ENCODE measurements at places on chromosomes 4 and X.

GRCh38 chr4:94202769-94203168 lies 4.9 kb upstream of the SMARCAD1 start:
- DNase-seq, result no peak

- no peak for DNase-seq
Measured at GRCh38 chrX:29237972-29238371, 650.7 kb downstream of the IL1RAPL1 start.

DNA sequence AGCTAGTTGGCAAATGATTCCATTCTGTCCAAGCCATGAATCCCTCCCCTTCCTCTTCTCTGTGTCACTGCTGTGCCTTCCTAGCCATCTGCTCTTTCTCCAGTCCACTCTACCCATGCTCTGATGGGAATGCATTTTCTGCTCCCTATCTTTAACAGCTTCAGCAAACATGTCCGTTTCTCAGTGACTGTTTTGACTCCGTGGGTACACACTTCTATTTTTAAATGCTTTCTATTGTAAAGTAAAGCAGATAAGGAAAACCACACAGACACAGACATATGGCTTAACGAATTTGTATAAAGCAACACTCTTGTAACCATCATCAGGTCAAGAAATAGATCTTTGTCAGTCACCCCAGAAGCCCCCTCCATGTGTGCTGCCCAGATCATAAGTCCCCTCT lies 72.4 kb upstream of the KLHL13 start:
- no peak for DNase-seq

DNA sequence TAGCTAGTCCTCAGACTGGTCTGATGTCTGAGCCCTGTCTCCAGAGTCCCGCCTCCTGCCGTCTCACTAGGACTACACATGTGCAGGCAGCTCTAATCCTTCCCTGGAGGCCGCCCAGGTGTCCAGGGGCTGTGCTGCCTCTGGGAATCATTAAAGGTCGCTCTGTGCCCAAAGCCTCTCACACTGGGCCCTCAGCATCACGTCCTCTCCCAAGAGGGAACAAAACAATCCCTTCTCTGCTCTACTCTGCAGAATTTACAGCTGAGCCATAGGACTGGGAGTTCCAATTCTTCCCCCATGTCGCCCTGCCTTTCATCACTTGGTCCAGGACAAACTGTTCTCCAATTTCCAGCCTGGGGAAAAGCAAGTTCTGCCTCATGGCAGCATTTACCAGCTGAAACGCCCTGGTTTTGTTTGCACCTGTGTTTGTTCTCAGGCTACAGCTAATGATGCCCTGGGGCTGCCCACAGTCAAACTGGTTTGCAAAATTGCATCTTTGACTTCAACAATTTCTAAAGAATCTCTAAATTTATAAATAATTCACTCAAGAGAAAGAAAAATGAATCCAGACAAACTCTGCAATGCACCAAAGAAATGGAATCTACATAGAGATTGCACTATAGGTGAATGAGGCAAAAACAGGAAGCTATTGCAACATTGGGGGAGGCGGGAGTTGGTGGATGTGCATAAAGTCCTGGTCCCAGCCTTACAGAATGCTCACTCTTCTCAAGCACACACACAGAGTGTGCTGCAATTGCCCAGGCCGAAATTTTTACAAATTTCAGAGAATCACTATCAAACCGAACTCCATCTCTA lies 7.2 kb upstream of the MRFAP1 start:
- DNase-seq, result no peak

DNA sequence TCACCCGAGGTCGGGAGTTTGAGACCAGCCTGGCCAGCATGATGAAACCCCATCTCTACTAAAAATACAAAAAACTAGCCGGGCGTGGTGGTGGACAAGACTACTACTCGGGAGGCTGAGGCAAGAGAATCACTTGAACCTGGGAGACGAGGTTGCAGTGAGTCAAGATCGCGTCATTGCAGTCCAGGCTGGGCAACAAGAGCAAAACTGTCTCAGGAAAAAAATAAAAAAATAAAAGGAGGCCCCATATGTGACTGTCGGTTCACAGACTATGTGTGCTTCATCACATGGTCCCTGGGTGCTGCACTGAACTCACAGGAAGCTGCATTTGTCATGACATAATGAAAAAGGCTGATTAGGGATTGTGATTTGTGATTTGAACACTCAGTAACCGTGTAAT lies 6.4 kb downstream of the TRIML1 start:
- DNase-seq, result no peak

DNA sequence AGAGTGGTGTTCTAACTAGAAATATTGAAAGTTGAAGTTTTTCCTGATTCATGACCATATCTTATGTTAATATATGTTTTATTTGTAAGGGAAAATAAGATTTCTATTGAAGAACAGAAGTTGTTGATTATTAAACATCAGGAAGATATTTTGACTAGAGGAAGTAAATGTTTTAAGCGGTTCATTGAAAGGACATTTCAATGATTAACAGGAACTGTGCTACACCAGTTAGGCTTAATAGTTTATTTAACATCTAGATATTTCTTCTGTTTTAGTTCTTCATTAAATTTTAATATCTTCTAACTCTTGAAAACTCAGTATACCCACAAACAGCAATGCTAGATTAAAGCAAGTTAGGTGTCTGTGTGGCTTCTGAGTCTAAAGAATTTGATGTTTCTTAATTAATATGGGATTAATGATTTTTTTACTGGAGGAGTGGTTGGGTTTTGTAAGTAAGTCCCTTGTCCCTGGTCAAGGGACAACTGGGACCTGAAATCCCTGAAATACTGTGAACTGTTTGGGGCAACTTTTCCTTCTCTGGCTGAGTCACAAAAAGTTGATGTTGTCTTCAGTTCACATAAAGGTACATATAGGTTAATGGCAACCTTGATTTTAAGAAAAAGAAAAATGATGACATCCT lies 42.9 kb upstream of the CYP4V2 start:
- no peak for DNase-seq

All from cortex of kidney (tissue), 1 donor.